Lung (tissue), 17 donors: ENCODE measurements at places on chromosomes 6 and 20. TPM values are rescaled to one million over a fixed set of nuclear protein-coding genes. Genes with fewer than 3 reads are reported as not detected.

Gene FAXC
- polyA plus RNA-seq = 1.1 TPM

Gene ARMC12
- 1.1 TPM for polyA plus RNA-seq

Gene KCNK15
- 1.5 TPM for polyA plus RNA-seq

Gene RBPJL
- not detected for polyA plus RNA-seq

Gene GPLD1
- 0.45 TPM for polyA plus RNA-seq

Gene CABLES2
- polyA plus RNA-seq = 3.7 TPM

Gene CAGE1
- polyA plus RNA-seq = not detected

Gene MAS1
- polyA plus RNA-seq = 0.02 TPM

Gene IL17F
- polyA plus RNA-seq = not detected

Gene CBFA2T2
- 5.6 TPM for polyA plus RNA-seq

Gene TOMM34
- polyA plus RNA-seq = 16.1 TPM

Gene BCAS1
- polyA plus RNA-seq = 1.2 TPM

Gene SMIM13
- 2.9 TPM for polyA plus RNA-seq

Gene CD93
- polyA plus RNA-seq = 17.9 TPM

Gene TCP11
- 0.45 TPM for polyA plus RNA-seq

Gene POFUT1
- 9.0 TPM for polyA plus RNA-seq

Gene SEL1L2
- not detected for polyA plus RNA-seq

Gene TSHZ2
- 0.93 TPM for polyA plus RNA-seq

Gene TAAR1
- 0.06 TPM for polyA plus RNA-seq

Gene LHFPL5
- not detected for polyA plus RNA-seq

Gene MCHR2
- polyA plus RNA-seq = not detected

Gene SLC17A3
- polyA plus RNA-seq = not detected

Gene CPNE5
- polyA plus RNA-seq = 4.3 TPM

Gene LAMA5
- polyA plus RNA-seq = 116 TPM

Gene CDSN
- 0.10 TPM for polyA plus RNA-seq

Gene MACROD2
- 13.0 TPM for polyA plus RNA-seq
